Activated CD4-positive, alpha-beta T cell treated with anti-CD3 and anti-CD28 coated beads for 4 hours (primary cell): ENCODE measurements at places on chromosomes 6 and 20.

- no peak for DNase-seq
These were observed 770 bp downstream of the TCF19 start for GRCh38 chr6:31158863-31159855.

DNA sequence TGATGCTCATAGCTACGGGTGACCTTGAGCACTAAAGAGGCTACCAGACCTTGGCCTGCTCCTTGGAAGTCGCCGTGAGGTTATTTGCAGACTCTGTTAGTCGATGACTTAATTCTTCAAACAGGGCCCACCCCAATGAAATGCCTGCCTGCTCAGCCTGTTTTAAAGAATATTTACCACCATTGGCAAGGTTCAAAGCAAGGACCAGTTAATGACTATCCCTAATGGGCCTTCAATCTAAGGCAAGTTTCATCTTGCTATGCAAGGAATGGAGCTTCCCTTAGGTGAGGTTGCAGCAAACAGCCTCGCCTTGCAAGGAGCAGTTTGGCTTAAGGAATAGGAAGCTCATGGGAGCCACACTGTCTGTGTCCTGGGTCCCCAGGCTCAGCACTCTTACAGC is 22.9 kb upstream of the SPO11 start:
- DNase-seq: no peak

DNA sequence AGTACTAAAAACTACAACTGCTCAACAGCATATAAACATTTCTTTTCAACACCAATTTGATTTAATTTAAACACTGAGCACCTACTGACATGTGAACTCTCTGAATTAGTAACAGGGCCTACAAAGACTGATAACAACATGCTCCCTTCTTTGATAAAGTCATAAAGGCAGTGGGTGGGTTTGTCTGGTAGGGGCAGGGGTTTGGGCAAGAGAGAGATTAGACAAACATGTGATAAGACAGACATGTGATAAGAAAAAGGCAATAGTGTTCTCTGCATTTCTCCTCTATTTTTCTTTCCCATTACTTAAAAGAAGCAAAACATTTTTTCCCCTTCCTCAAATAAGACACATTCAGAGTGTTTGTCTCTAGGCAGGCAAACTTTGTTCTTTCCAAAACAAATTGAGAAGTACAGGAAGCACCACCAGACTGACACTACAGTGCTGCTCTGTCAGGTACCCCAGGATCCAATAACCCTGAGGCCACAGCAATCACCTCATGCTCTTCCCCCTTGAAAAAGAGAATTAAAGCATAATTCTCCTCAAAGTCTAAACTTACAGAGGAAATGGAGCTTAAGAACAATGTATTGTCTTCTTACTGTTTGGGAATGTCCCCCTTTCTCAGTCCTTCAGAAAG is 11.9 kb downstream of the C6orf52 start:
- DNase-seq: no peak

- no peak for DNase-seq
These were observed 390.2 kb downstream of the THBS2 start for GRCh38 chr6:168863467-168863866.

- no peak for DNase-seq
These were observed 154.8 kb downstream of the PDSS2 start for GRCh38 chr6:107304421-107305025.

DNA sequence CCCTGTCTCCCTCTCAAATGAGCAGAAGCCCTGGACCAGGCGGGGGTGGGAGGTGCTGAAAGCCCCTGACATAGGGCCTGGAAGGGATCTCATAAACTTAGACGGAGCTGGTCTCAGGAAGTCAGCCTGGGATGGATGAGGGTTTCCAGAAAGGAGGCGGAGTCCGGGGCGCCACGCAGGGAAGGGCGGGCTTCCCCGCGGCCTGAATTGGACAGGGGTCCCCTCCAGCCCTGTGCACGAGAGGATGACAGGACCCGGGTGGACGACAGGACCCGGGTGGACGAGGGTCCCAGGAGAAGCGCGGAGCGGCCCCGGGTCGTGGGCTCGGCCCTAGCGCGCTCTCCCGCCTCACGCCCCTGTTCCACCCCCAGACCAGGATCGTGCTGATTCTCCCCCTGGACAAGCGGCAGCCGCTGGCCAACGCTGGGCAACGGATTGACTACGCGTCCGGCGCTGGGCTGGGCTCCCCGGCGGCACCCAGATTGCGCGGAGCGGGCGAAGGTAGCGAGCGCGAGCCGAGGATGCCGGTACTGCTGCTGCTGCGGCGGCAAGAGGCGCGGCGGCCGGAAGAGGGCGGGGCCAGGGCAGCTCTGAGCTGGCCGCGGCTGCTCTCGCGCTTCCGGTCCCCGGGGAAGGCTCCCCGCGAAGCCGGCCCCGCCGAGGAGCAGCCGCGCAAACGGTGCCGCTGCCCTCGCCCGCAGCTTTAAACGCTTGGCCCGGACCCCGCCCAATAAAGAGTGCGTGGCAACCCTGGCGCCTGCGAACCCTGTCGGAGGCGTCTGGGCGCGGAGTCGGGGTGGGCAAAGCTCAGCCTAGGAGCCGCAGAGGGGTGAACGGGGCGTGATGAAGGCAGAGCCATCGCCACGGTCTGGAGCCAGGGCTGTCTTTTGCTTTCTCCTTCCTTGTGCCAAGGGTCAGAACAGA is 1.3 kb downstream of the C20orf144 start:
- peak; percentile 70 for DNase-seq

DNA sequence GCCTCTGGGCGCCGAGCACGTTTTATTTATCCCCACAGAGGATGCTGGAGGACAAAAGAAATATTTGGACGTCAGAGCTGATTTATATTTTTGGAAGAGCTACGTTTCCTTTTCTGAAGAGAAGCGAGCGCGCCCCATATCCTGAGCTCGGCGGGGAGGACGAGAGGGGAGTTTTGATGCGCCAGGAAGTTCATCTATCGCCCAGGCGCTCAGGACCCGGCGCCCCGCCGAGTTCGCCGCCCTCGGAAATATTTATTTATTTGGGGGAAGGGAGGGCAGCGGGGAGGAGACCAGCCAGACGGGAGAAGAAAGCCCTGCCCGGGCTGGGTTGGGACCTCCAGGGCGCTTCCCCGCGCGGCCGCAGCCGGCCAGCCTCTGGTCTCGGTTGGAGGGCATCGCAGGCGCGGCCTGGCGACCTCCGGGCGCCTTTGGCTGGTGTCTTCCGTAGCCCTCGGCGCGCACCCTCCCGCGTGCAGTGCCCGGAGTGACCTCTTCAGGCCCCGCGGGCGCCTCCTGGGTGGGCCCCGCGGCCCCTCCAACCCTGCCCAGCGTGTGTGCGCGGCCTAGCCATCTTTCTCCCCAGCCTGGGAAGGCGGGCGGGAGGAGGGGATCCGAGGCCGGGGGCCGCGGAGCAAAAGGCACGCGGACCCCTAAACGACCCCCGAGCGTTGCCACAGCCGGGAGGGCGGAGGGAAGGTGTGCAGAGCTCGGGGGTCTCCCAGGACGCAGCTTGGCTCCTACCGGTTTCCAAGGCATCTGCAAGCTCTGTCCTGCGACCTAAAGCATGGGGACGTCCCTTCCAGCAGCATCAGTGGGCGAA is 5.4 kb upstream of the FOXF2 start:
- no peak for DNase-seq

GRCh38 chr6:122878796-122879195 is 89.7 kb downstream of the SMPDL3A start:
- DNase-seq: no peak

DNA sequence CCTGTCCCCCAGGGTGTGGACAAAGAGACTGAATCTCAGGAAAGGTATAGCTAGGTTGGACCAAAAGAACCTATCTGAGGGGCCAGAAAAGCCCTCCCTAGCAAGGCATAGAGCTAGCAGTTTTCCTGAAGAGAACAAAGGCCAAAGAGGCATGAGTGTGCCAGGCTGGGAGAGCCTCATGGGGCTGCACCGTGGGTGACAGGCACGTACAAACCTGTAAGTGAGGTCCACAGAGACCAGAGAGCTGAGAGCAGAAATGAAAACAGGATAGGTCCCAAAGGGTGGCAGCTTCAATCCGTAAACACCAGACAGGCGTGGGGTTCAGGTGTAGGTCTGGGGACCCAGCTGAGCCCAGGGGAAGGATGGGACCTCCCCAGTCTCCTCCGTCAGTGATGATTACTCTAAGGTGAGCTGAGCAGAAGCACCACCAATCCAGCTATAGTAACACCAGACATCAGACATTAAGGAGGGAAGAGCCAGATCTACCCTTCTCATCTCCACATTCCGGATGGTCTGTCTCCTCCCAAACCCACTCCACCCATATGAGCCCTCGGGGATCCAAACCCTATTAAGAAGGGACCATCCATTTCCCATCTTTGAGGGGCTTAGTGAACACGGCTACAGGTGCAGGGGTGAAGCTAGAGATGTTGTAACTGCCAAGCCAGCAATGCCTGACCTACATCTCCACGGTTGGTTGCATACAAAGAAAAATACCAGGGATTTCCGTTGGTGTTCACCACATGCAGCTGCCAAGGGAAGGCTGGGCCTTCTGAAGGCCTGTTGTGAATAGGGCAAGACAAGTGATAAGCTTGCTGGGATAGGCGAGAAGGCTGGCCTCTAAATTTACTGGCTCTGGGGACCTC is 38.3 kb downstream of the BCL2L1 start:
- DNase-seq: no peak

DNA sequence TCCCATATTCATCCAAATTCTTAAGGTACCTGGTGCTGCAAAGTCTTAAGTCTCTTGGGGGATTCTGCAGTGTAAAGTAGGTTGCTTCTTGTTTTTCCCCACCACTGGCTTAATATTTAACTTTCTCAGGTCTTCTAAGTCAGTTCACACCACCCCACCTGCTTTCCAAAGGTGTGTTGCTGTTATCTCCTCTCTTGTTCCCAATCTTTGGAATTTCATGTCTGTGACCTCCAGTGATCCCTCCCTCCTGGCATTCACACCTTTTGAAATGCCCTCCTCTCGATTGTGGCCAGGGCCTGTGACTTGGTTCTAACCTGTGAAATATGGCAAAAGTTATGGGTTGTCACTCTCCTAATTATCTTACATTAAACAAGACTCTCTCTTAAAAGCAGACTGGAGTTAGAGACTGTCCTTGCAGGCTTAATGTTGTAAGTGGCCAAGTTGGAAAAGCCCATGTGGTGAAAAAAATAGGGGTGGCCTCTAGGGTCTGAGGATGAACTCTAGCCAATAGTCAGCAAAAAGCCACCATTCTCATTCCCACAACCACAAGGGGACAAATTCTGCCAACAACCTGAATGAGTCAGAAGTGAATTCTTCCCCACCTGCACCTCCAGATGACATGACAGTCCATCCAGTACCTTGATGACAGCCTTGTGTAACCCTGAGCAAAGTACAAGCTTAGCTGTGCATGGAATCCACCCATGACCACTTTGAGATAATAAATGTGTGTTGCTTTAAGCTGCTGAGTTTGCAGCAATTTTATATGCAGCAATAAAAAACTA is 45.1 kb downstream of the ADGRF1 start:
- DNase-seq: no peak
